ENCODE measurements at places on chromosomes 1 and 21.

DNA sequence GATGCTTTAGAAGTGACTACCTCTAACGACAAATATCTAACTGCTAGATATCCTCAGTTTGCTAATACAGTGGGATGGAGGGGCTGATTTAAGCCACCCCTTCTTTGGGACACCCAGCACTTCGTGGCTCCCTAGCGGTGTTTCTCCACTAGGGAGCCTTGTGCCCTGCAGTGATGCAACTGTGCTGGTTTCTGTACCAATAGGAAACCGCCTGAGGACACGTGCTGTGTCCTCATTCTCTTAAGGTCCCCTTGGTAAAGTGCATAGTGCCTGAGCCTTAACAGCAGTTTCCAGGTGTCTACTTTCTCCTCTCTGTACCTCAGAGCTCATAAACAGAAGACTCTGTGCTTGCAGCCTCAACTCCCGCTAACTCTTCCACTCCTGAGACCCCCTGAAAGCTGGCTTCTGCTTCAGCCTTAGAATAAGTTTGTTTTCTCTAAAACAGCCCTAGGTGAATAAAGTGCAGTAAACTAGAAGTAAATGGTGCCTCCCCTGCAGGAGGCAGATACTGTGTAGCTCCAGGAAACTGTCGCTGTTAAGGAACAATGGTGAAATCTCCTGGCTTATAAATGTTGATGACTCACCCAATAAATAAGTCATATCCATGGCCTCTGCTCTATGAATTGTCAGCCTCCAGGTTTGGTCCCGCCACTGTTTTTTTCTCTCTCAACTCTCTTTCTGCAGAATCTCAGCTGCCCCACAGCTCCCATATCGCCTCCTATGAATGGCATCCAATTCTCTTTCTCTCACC, 130.4 kb downstream of the AK5 start:
- no peak for DNase-seq

GRCh38 chr1:34331020-34331926, 154.6 kb downstream of the C1orf94 start:
- no peak for DNase-seq

GRCh38 chr1:38239258-38239835, 192.8 kb upstream of the POU3F1 start:
- no peak for DNase-seq

- no peak for DNase-seq
Measured at GRCh38 chr1:235843461-235843961, 23.2 kb downstream of the LYST start.

- no peak for DNase-seq
Measured at GRCh38 chr1:193156822-193157142, 29.6 kb downstream of the B3GALT2 start.

- DNase-seq: no peak
Measured at GRCh38 chr1:205316161-205316566, 5.4 kb downstream of the NUAK2 start.

All from esophagus muscularis mucosa (tissue), 4 donors.